ENCODE measurements at places on chromosomes 6 and 20.

GRCh38 chr20:17644451-17644850, 37.6 kb downstream of the RRBP1 start:
- no peak for DNase-seq

GRCh38 chr6:40723967-40724366, 136.8 kb upstream of the LRFN2 start:
- DNase-seq, result no peak

DNA sequence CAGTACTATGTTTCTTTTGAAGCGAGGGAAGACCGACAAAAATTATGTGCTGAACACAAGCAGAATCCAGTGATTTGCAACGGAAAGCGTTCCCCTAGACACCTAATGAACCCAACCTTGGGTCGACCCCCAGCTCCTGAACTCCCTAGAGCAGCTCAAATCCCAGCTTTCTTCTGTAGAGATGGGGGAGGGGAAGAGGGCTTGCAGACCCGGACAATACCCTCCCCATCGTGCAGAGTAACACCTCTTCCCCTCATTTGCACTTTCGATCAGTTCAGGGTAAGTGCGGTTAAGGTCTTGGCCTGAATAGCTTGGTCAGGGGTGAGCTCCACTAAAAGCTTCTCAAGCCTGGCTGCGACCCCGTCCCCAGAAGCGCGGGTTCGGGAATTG, 404 bp downstream of the CEP162 start:
- no peak for DNase-seq

GRCh38 chr6:113530769-113531168, 326.4 kb upstream of the MARCKS start:
- no peak for DNase-seq

DNA sequence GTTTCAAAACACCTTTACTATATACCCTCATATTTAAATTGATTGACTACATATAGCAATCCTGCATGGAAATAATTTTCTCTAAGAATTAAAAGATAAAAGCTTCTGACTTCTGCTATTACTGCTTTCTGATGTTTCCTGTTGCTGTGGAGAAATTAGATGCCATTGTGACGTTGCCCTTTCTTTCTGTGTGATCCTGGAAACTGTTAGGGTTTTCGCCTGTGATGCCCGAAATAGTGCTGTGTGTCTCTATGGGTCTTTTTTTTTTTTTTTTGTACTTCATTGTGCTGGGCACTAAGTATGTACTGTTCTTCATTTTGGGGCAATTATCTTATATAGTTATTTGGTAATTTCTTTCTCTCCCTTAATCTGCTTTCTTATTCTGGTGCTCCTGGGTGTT, 205.0 kb downstream of the ARID1B start:
- DNase-seq, result no peak

DNA sequence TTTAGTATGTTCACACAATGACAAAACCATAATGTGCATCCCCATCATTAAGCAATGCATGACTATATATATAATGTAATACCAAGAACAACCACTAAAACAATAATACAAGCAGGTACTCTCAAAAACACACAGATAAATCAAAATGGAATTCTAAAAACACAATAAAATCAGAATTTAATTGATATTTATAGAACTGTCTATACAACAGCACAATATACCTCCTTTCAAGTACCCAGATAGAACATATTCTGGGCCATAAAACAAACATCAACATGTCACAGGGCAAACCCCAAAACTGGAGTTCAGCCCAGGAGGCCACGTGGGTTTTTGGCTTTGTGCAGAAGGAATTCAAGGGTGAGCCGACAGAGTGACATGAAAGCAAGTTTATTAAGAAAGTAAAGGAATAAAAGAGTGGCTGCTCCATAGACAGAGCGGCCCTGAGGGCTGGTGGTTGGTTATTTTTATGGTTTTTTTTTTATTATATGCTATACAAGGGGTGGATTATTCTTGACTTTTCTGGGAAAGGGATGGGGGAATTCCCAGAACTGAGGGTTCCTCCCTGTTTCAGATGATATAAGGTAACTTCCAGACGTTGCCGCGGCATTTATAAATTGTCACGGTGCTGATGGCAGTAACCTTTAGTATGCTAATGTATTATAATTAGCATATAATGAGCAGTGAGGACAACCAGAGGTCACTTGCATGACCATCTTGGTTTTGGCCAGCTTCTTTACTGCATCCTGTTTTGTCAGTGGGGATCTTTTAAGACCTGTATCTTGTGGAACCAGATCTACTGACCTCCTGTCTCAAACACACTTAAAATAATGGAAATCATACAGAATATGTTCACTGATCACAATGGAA, 5.6 kb downstream of the RAB23 start:
- DNase-seq, result no peak

GRCh38 chr20:3000852-3001523, 42.4 kb upstream of the GNRH2 start:
- DNase-seq, result no peak

DNA sequence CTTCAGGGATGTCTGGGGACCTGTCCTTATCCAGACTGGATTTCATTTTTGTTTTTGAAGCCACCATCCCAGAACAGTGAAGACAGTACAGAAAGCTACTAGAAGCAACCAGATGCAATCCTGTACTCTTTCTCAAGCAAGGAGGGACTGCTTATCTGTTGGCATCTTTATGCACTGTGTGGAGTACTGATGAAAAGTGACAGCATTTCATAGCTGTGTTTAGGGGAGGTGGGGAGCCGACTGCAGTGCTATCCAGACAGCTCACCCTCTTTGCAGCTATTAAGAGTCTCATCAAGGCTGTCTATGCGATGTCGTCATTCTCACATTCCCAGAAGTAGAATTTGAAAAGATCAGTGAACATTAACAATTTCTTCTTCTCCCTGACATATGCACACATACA, 5.5 kb downstream of the ZDHHC14 start:
- no peak for DNase-seq

- no peak for DNase-seq
Measured at GRCh38 chr20:34842143-34842542, 16.7 kb upstream of the NCOA6 start.

DNA sequence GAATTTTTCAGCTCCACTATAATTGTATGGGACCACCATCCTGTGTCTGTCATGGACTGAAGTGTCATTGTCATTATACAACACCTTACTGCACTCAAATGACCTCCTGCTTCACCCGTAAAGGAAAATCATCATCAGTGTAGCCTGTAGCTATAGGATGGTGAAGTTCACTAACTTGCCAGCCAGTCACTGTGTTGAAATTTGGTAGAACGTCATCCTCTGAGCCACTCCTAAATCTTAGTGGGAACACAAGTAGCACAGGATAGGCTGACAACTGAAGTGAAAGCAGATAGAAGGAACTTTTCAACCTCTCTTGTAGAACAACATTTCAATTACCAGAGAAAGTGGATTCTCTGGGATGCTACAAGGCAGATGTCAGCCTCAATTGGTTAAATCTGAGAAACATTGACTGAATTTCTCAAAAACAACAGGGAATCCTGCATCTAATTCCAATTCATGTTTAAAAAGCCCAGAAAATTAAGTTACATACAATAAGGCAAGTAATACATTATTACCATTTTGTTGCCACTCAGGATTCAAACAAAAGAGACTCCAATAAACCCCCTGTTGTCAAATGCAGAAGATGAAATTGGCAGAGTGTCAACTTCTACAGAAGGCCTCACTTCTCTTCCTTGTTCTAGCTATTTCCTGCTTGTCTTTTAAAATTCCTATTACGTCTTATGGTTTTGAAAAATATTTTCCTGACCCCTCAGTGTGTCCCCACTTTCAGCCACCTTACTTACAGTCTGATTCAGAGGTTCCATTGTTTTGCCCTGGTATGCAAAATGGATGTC, 647.9 kb upstream of the AGPAT4 start:
- no peak for DNase-seq

GRCh38 chr20:11159728-11160127, 485.9 kb upstream of the JAG1 start:
- no peak for DNase-seq

GRCh38 chr6:121932076-121932991, 467.1 kb upstream of the HSF2 start:
- DNase-seq, result no peak

DNA sequence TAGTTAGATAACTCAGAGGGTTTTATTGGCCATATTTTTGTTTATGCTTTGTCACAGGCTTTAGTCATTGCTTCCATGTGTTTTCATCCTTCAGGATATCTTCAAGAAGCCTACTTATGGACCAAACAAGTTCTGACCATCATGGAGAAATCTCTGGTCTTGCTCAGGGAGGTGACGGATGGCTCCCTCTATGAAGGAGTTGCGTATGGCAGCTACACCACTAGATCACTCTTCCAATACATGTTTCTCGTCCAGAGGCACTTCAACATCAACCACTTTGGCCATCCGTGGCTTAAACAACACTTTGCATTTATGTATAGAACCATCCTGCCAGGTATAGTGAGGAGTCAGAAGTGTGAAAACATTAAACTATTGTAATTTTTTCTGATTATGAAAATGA, 30.3 kb upstream of the CALHM6 start:
- no peak for DNase-seq

GRCh38 chr6:152572338-152573088, 64.6 kb downstream of the SYNE1 start:
- no peak for DNase-seq

- no peak for DNase-seq
Measured at GRCh38 chr20:50308513-50309279, 118.1 kb downstream of the CEBPB start.

DNA sequence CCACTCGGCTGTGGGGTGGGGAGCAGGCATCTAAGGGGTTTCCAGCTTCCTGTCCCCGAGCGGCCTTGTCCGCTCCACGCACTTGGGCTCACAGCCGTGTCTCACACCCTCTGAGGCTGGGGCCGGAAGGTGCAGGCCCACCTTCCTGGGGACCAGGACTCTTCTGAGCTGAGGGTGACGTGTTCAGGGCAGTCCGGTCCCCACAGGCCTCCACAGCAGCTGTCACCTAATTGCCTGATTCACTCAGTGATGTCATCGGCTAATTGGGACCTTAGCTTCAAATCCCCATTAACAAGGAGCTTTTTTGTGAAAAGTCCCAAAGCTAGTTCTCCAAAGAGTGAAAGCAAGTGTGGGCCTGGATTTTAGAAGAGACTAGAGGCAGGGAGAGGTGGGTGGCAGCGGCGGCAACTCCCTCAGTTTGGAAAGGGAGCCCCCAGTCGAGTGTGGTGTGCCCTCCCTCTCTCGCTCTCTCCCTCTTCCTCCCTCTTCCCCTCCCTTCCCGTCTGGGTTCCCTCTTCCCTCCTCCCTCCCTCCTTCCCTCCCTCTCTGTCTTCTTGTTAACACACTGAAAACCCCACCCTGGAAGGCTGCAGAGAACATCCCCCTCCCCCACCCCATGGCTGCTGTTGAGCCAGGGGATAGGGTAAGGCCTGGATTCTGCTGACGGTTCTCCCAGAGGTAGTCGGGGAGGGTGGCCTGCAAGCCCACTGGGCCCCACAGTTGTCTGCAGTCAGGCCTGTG, 39.0 kb downstream of the MYT1 start:
- no peak for DNase-seq

DNA sequence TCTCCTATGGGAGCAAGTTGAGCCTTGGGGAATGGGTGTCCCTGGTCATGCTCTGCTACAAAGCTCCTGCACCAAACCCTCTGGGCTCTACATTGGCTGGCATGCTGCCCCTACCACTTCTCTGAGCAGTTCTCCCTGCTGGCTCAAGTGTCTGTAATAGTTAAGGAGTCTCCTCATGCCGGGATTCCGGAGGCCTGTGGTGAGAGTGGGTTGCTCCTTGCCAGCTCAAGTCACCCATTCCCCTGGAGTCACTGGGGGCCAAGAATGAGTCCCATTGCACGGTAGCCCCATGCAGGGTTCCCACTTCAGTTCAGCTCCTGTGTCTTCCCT, 173.9 kb downstream of the PRDM13 start:
- DNase-seq, result no peak

DNA sequence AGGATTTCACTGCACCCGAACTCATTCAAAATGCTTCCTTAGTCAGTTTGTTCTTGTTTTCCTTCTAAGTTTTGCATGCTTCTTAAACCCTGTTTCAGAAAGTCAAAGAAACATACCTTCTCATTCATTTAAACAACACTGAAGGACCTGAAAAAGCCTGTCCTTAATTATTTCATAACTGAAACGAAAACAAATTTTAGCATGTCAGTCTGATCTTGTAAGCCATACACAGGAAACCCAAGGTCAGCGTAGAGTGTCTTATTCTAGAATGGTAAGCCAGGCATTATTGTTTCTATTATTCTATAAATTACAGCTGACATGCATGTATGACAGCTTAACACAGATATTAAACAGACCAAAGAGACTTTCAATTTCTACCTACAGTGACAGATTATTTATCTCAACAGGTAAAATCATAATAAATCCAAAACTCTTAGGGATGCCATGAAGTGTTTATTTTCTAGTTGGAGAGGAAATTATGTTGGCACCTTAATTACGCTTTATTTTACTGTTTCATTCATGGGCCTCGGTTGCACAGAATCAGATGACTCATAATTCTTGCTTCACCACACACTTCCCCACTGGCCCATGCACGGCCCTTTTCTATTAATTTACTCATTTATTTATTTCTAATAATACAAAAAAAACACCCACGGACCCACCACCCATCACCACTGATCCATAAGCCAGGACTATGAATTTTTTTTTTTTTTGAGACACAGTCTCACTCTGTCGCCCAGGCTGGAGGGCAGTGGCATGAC, 39.3 kb upstream of the DUSP22 start:
- no peak for DNase-seq

GRCh38 chr6:170045981-170046667, 244.8 kb downstream of the DLL1 start:
- no peak for DNase-seq

- DNase-seq, result no peak
Measured at GRCh38 chr6:80098392-80098791, 8.1 kb upstream of the BCKDHB start.

- DNase-seq, result no peak
Measured at GRCh38 chr6:53888931-53889330, 94.1 kb downstream of the LRRC1 start.

- no peak for DNase-seq
Measured at GRCh38 chr20:8183526-8183925, 51.5 kb downstream of the PLCB1 start.

GRCh38 chr6:21005816-21006570, 471.7 kb downstream of the CDKAL1 start:
- DNase-seq, result no peak

All from stimulated activated CD8-positive, alpha-beta memory T cell treated with anti-CD3 and anti-CD28 coated beads, Interleukin-7, amount 100 ng/mL, for 24 hours (primary cell).